SJSA1 (cell line): ENCODE measurements at places on chromosomes 1 and 21. TPM values are rescaled to one million over a fixed set of nuclear protein-coding genes. Genes with fewer than 3 reads are reported as not detected.

The FMN2 gene
- 12.7 and 32.6 TPM in 2 replicates for total RNA-seq

DNA sequence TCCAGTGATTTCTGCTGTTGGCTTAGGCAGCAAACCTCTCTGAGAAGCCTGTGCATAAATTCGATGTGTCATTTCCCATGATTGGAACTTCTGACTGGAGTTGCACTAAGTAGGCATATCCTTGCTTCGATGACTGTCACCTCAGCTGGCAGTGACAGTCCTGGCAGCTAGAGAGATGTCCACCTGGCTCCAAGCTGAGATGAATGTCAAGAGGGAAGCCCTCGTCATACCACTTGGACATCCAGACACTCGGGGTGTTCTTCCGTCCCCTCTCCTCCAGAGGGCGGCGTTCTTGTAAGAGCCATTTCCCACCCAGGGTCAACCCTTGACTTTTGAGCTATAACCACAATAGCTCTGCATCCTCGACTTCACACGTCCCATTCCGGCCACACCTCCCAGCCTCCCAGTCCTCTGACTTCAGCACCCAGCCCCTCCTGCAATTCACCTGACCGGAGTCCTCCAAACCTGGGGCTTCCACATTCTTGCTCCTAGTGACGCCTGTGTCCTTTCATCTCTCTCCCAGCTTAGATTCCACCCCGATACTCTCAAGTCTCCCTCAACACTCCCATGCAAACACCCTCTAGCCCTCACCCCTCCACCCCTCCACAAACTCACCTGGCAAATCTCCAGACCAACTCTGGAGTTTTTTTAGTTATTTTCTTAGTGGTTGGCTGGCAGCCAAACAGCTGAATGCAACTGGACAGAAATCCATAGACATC is 17.3 kb downstream of the CA6 start:
- no peak overlapping the region for H3K4me3 ChIP-seq
- H3K36me3 ChIP-seq, result no peaks in the 10 kb centered on the region
- no peak overlapping the region for H3K27ac ChIP-seq
- peak; percentile 62 for DNase-seq

The CFHR5 gene
- total RNA-seq, result not detected in 2 replicates

DNA sequence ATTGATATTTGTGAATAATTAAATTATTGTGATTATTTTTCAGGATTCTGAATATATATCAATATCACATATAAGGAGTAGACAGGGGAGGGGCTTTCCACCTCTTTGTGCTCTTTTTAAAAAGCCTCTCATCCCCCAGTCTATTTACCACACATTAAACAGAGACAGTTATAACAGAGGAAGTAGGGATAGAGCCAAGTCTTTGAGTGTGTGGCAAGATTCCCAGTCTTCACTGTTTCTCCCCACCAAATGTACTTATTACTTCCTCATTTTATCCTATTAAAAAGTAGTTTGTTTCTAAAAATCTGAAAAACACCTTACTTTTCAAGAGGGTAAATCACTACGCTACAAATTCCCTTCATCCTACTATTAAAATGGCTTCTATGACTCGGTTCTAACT is 46.7 kb downstream of the EPS15 start:
- DNase-seq, result no peak
- no peaks in the 10 kb centered on the region for H3K27me3 ChIP-seq
- peaks cover 16% of the 10 kb centered on the region for H3K36me3 ChIP-seq
- no peaks in the 10 kb centered on the region for H3K4me1 ChIP-seq
- no peak overlapping the region for H3K4me3 ChIP-seq

The GJB3 gene
- total RNA-seq, result not detected in 2 replicates

DNA sequence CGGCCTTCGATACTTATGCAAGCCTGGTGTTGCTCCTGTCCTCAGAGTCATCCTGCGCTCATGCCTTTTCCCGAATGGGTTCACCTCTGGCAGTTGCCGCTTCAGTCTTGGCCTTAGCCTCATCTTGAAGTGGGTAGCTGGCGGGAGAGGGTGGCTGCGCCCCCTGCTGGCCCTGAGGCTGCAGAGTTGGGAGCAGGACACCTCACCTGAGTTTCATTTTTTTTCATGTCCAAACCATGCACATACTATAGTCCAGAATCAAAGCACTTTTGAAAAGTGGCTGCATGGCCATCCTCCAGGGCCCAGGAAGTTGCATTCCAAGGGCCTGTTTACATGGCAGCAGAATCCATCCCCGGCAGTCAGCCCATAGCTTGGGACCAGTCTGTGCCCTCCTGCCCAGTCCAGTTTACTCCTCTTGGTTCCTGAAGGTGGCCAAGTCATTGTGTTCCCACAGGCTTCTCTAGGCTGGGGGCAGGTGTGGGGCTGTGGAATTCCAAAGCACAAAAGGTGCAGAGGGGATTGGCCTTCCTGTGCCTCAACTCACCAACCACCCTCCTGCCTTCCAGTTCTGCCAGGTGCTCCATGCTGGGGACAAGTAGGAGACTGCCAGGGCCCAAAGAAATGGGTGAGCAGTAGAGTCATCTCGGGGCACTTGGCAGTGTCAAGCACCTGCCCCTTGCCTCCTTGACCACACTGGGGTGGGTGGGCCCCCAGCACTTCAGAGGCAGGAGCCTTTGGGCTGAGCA is 44.0 kb downstream of the YARS1 start:
- peak; percentile 66 for DNase-seq
- H3K27me3 ChIP-seq, result no peaks in the 10 kb centered on the region
- H3K27ac ChIP-seq, result no peak overlapping the region
- H3K36me3 ChIP-seq, result peaks cover 93% of the 10 kb centered on the region

The MPZL1 gene
- 74.1 and 78.5 TPM in 2 replicates for total RNA-seq
